ENCODE measurements at places on chromosomes 5 and 9.

DNA sequence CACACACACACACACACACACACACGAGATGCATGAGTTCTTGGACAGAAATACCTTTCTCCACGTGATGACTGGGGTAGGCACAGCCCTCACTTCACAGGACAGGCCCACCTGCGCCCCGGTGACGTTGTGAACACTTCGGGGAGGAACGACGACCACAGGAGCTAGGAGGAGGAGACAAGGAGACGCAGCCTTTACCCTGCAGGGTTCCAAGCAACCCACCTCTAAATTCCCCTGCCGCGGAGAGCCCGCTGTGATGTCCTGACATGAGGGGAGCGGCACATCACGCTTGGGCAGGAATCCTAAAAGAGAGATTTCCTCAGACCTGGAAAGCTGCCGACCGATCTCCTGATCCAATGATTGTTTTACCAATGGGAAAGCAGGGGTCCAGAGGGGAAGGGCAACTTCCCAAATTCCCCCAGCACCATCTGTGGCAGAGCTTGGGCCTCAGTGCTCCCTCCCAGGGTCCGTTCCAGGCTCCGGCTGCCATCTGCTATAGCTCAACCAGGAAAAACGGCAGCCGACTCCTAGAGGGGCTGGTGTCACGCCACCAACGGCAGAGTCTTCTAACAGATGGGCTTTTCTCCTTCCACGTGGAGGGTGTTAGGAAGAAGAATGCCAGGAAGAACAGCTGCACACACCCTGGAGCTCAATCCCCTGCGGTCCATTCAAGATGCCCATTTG lies 10.1 kb downstream of the IGFBPL1 start:
- DNase-seq, result no peak

- DNase-seq, result no peak
Observed at GRCh38 chr5:71891856-71892255, 172.8 kb downstream of the CARTPT start.

GRCh38 chr9:133979921-133980863 lies 11.9 kb downstream of the VAV2 start:
- DNase-seq, result no peak

- no peak for DNase-seq
Observed at GRCh38 chr9:105216440-105217178, 27.8 kb upstream of the SLC44A1 start.

DNA sequence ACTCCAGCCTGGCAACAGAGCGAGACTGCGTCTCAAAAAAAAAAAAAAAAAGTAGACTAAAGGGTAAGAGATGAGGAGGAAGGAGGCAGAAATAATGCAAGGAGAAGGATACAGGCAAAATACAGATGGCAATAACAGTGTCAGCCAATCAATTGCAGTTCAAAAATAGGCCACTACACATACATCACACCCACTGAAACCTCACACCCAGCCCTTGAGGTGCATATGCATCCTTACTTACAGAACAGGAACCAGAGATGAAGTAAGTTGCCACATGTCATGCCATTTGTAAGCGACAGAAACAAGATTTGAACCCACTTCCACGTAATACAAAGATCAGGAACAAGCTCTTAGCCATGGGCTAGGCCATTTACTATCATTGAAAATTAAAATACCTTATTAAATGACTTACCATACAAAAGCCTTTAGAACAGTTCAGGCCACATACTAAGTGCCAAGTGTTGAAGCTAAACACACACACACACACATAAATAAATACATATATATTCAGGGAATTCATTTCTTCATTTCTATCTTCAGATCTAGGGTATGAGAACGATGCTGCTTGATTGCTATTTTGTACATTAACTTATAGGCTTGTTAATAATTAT lies 98.4 kb downstream of the FNBP1 start:
- DNase-seq, result no peak

DNA sequence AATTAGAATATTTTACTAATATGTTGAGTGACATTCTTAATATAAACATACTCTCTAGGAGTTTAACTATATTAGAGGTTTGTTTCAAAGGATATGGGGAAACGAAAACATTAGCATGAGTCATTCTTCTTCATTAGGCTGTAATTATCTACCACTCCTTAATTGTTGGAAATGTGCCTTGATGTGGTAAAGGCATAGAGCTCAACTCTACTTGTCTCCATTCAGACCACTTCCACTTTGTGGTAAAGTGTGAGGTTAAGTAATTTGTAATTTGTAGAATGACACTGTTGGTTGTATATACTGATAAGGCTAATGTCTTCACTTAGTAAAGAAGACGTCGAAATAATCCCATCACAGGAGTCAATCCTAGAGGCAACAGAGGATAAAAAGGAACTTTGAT lies 58.1 kb downstream of the HAPLN1 start:
- no peak for DNase-seq

DNA sequence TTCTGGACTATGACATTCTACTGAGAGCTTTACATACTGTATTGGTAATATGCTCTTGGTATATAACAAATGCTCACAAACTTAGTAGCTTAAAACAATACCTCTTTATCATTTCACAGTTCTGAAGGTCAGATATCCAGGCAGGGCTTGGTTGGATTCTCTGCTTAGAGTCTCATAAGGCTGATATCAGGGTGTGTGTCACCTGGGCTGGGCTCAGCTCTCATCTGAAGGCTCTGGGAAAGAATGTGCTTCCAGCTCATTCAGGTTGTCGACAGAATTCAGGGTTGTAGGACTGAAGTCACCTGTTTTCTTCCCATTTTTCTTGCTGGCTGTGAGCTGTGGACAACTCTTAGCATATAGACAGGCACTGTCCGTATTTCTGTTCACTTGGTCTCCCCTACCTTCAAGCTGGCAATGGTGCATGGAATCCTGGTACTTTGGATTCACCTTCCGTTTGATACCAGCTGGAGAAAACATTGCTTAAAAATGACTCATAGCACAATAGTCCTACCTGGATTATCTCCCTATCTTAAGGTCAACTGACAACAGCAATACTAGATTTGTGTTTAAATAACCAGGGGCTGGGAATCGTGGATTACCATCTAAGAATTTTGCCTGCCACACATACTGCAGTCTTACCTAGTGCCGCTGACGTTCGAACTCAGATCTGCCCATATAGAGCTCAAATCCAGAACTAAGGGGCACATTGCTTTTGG lies 69.2 kb downstream of the RCL1 start:
- no peak for DNase-seq

DNA sequence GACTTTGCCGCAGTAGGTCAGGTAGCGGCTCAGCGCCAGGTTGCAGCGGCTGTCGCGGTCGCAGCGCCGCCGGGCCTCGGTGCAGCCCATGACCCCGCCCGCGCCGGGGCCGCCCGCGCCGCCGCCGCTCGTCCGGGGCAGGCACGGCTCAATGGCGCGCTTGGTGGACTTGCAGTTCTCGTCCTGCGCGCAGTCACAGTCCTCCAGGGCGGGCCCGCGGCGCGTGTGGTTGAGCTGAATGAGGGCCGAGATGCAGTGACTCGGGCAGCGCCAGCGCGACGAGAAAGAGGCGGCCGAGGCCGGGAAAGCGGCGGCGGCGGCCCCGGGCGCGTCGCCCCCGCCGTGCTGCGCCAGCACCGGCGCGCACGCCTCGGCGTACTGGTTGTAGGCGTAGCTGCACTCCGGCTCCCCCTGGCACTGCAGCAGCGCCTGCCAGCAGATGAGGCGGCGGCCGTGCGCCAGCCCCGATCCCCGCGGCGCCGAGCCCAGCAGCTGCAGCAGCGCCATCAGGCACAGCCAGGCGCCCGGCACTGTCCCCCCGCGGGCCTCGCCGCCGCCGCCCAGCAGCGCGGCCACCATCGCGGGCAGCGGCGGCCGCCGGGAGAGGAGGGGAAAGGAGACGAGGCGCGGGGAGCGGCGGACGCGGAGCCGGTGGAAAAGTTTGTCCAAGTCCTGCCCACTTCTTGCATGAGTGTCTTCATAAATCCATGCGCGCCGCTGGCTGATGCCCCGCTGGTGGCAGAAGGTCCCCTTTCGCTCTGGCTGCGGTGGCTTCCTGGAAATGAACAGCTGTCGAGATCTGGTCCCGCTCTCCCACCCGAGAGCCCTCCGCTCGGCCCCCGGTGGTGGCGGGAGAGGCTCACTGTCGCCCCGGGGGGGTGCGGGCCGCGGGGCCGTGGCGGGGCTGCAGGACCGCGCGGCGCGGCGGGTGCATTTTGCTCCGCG lies 833 bp downstream of the GAS1 start:
- DNase-seq, result no peak

DNA sequence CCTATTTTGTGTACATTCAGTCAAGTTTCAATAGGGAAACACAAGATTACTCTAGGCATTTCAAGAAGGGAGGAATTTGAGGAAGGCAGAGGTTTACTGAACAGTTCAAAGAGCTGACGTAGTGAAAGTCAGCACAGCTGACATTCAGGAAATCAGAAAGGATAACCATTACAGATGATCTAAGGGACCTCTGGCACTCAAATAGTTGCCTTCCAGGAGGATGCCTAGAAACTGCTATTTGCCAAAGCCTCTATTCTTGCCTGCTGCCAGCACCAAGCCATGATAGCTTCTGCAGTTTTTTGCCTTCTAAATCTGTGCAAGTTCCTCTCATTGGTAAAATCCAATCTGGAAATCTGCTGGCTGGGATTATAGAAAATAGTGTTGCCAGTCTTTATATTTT lies 373.1 kb downstream of the CSNK1G3 start:
- no peak for DNase-seq

DNA sequence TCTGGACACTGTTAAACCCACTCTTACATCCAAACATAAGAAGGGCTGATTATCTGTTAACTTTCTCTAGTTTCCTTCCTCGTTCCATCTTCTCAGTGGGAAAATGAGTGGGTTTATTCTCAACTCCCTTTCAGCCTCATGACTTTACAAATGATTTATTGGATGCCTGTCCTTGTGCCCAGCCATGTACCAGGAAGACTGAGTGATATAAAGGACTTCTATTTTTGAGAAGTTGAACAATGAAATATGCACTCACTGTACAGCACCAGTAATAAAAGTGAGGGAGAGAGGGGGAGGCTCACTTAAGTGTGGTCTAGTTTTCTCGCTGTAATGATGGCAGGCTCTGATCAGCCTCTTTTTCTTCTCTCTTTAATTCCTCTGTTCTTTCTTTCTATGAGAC lies 277.6 kb downstream of the SMARCA2 start:
- DNase-seq, result no peak

- DNase-seq, result no peak
Observed at GRCh38 chr9:121567500-121568342, 68.1 kb upstream of the GGTA1 start.

GRCh38 chr5:153752890-153753289 lies 262.4 kb downstream of the GRIA1 start:
- no peak for DNase-seq

DNA sequence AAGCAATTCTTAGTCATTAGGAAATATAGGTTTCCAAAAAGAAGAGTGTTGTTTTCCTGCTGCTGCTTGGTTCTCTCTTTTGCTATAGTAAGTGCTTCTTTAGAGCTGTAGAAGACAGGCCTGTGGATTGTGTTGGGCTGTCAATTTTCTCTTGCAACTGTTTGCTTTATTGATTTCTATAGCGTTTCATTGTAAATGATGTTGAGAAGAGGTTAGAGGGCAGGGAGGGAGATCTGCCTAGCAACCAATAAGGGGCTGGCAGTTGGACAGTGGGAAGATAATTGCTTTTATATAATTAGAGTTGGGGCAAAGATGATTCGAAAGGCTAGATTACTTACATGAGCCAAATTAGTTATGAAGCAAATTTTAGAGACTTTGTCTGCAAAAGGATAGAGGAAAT lies 11.1 kb downstream of the UNC13B start:
- DNase-seq, result no peak

GRCh38 chr5:129141078-129141477 lies 46.5 kb downstream of the ISOC1 start:
- DNase-seq, result no peak

DNA sequence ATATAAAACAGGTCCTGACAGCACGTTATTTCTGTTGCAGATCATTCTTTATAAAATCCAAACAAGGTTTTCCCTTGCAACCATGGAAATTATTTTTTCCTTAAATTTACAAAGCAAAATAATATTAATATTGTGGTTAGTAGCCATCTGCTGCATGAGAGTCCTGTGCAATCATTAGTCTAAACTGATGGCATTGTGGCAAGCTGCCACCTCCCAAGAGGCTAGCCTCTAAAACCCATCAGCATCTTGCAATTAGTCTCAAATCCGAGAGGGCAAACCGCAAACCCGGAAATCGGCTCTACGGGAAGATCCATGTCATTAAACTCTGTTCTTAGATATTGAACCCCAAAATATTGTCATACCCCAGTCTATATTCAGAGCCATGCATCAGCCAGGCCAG lies 11.3 kb upstream of the CDH6 start:
- DNase-seq, result no peak

DNA sequence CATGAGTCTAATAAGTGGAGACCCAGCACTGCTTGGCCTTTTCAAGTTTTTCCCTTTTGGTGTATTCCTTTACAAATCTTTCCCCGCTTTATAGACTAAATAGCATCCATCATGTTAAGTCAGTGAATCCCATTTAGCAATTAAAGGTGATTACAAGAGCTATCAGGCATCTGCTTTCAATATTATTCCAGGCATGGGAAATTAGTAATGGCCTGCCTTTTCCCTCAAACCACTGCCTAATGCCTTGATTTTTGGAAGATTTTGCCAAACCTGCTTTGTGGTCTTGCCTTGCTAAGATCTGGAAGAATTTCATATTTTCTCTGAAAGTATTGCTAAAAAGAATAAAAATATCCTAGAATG lies 102.8 kb upstream of the GNA14 start:
- no peak for DNase-seq

DNA sequence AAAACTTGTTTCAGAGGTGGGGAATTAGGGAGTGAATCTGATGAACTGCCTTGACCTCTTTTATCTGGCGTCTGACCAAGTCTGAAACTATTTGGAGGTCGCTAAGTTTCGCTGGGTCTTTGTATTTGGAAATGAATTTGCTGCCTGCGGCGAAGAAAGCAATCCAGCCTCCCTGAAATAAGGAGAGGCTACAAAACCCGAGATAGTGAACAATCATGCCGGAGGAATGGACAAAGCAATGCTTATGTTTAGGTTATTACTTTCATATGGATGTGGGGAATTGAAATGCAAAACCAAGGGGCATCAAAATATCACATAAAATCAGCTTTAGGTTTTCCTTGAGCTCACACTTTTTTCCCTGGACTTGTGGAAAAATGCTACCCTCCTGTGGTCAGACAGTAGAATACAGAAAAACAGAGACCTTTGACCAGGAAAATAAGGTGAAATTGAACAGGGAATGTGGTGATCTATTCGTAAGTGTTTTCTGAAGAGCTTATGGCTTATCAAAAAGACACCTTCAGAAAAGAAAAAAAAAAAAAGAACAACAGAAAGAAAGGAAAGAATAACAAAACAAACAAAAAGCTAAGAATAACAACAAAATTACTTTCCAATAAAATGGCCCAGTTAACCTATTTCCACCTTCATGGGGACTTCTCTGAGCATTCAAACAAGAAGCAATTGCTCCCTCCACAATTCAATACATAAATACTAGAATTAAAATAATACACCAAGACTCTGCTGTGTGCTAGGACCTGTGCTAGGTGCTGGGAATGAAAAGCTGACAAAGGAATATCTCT lies 68.6 kb upstream of the DPYSL3 start:
- peak; percentile 32 for DNase-seq

DNA sequence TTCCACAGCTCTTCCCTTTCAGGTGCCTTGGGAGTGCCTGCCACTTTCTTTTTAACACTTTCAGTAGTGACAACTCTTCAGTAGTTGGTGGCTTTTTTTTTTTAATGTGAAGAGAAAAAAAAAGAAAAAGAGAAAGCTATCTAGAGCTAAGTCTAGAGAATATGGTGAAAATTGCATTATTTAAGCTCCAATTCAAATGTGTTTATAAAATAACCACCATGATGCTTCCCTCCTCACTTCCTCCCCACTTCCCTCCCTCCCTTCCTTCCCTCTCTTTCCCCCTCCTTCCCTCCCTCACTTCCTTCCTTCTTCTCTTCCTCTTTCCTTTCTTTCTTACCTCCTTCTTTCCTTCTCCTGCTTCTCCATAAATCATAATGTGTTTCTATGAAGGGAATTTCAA lies 456.7 kb upstream of the ACTBL2 start:
- DNase-seq, result no peak
